Stimulated activated CD4-positive, alpha-beta T cell treated with anti-CD3 and anti-CD28 coated beads, Interleukin-1b, Interleukin-23, amount 100 ng/mL, for 1 hour (primary cell): ENCODE measurements at places on chromosomes 12 and 14.

DNA sequence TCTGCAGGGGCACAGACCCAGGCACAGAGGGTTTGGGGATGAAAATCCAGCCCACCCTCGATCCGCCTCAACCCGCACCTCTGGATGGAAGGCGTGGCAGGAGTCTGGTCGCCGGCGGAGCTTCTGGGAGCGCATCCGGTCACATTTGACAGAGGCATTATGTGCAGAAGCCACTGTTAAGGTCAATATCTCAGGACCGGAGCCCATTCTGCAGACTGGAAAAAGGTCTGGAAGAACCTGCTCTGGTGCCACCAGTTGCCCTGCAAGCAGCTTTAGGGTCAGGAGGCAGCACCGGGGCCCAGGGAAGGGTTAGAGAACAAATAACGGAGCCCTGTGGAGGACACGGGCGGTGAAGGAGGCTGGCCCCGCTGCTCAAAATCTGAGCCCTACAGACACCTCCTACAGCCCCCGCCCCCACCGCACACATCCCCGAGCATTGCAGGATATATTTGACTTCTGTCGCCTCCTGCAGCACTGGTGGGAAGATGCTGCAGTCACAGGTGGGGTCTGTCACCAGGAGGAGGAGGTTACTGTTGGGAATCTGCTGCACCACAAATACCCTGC lies 25.1 kb upstream of the LRTM2 start:
- no peak for DNase-seq

- DNase-seq, result no peak
These were observed 7.5 kb downstream of the BTG1 start for GRCh38 chr12:92138144-92138543.

DNA sequence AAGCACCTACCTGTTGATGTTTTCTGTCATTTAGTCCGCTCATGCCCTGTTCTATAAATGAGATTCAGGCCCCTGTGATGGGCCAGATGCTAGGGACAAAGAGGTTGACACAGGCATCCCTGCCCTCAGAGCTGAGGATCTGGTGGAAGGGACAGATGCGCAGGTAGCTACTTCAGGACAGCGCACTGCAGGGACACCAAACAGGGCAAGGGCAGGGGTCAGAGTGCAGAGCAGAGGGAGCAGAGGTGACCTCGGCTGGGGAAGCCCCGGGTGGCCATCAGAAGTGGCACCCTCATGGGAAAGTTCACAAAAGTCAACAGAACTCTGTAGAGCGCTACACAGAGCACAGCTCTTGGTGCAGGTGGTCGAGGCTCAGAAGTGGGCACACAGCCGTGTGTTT lies 5.6 kb upstream of the PNMA1 start:
- no peak for DNase-seq

GRCh38 chr14:91580876-91581577 lies 70.9 kb upstream of the PPP4R3A start:
- DNase-seq, result no peak

GRCh38 chr12:67758119-67758518 lies 109.6 kb downstream of the DYRK2 start:
- no peak for DNase-seq

DNA sequence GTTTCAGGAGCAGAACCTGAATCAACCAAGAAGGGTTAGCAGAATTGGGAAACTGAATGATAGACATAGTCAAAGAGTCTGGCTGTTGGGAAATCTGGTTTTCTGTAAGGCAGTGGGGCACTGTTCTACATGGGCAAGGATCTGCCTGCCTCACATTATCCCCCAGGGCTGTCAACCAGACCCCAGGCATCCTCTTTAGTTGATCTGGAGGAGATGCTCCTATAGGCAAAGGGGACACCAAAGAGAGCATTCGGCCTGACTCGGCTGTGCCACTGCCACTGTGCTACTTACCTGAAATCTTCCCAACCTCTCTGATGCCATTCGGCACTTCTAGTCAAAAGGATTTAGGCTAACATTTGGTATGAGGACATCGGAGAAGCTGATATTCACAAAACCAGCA lies 4.1 kb downstream of the ISCU start:
- DNase-seq, result no peak

DNA sequence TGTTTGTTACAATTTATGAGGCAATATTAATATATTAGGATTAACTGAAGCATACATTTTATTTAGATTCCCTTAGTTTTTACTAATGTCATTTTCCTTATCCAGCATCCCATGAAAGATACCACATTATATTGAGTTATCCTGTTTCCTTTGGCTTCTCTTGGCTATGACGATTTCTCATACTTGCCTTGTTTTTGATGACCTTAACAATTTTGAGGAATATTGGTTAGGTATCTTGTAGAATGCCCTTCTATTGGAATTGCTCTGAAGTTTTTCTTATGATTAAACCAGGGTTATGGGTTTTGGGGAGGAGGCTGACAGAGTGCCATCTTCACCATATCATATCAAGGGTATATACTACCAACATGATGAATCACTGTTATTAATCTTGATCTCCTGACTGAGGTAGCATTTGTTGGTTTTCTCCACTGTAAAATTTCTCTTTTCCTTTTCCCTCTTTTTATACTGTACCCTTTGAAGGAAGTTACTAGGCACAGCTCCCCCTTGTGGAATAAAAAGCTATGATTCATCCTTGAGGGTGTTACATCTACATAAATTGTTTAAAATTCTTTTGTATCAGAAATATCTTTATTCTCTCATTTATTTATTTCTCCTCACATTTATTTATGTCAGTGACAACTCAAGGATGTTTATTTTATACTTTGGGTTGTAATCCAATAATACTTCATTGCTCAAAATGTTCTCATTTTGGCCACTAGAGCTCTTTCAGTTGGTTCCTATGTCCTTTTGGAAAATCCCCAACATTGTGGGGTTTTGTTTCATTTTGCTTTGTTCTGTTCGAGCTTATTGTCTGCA lies 239.0 kb downstream of the SLC16A7 start:
- DNase-seq, result no peak

DNA sequence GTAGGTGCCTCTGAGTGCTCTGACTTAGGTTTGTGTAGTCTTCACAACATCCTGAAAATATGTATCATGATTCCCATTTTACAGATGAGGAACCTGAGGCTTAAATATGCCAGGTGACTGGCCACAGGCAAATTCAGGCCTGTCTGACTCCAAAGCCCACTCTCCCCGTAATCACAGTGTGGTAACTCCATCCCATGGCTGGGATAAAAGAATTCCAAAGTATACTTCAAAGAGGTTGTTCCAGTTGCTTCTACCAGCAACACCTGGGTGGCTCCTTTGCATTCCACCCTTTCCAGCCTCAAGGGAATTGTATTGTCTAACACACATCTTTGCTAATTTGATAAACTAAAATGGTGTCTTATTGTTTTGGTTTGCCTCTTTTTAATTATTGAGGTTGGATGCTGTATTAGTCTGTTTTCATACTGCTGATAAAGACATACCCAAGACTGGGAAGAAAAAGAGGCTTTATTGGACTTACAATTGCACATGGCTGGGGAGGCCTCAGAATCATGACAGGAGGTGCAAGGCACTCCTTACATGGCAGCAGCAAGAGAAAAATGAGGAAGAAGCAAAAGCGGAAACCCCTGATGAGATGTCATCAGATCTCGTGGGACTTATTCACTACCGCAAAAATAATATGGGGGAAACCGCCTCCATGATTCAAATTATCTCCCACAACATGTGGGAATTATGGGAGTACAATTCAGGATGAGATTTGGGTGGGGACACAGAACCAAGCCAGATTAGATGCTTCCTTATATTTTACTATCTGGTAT lies 9.9 kb upstream of the CHST11 start:
- DNase-seq, result no peak

GRCh38 chr12:68641138-68641537 lies 30.4 kb downstream of the RAP1B start:
- no peak for DNase-seq

DNA sequence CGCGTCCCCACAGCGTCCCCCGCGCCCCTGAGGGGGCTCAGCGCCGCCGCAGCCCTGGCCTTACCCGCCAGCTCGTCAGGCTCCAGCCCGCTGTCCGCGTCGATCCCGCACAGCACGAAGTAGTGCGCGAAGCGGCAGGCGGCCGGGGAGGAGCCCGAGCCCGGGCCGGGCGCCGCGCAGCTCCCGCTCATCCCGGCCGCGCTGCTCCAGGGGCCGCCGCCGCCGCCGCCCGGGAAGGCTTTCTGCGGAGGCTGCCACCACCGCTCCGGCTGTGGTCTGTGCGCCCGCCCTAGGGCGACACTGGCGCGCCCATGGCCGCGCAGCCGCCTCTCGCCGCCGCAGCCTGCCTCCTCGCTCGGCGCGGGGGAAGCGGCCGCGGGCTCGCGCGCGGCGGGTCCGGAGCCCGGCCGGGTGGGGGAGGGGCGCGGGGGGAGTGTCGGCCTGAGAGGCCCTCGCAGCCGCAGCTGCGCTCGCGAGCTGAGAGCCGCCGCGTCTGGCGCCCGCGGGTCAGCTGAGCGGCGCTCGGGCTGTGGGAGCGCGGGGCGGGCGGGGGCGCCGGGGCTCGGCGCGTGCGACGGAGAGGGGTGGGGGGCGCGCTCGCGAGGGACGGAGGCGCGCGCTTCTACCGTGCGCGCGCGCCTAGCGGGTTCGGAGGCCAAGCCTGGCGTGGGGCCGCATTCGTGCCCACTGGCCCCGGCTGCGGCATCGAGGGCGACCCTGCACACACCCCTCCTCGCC lies at the start of gene DENND5B:
DENND5B (minus strand) TSS at position 495 of the 738 bp plus-strand sequence; CDS start at position 191, 304 bp downstream.
- no peak for DNase-seq

- no peak for DNase-seq
These were observed 404.4 kb upstream of the PDE3A start for GRCh38 chr12:19963972-19964371.

- DNase-seq, result no peak
These were observed 59.0 kb upstream of the STXBP6 start for GRCh38 chr14:25108959-25109358.

DNA sequence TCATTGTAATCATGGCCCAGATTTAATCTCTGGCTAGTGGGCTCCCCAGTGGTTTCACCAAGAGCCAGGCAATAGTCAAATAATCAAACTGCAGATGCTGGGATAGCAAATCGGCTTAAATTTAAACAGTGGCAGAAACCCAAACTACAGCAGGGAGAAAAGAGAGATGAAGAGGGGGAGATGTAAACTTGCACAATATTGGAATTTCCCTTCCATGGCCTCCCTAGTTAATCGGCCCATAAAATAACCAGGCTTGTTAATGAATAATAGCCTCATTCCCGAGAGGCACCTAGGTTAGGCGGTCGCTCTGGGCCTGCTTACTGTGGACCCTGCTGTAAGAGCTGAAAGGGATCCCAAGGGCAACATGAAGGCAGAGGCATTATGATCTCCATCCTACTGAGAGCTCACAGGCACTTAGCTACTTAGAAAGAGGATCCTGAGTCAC lies 116.2 kb downstream of the NUAK1 start:
- DNase-seq, result no peak

- DNase-seq, result no peak
These were observed 12.3 kb upstream of the TAMALIN start for GRCh38 chr12:51994539-51994820.

DNA sequence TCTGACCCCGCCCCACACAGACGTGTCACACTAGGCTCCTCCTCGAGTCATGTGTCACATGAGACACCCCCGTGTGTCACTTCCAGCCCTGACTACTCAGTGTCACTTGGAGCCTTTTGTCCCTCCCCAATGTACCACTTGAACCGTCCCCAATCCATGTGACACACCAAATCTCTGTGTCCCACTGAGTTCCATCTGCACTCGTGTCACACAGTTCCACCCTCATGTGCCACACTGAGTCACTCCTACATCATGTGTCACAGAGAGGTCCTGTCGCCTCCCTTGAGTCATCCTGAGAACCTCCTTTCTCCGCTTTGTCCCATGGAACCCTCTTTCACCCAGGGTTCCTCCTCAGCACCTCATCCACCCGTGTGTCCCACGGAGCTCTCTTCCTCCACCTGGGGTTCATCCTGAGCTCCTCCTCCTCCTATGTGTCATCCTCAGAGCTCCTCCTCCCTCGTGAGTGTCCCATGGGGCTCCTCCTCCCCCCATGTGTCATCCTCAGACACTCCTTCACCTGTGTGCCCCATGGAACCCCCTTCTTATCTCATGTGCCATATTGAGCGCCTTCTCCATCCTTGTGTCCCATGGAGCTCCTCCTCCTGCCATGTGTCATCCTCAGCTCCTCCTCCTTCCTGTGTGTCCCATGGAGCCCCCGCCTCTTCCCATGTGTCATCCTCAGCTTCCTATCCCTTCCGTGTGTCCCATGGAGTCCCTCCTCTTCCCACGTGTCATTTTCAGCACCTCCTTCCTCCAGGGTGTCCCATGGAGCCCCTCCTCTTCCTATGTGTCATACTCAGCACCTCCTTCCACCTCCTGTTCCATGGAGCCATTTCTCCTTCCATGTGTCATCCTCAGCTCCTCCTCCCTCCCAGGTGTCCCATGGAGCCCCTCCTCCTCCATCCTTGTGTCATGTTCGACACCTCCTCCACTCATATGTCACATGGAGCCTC lies 32.0 kb downstream of the RTL1 start:
- DNase-seq, result no peak

- no peak for DNase-seq
These were observed 22.8 kb downstream of the USP44 start for GRCh38 chr12:95528431-95528830.

DNA sequence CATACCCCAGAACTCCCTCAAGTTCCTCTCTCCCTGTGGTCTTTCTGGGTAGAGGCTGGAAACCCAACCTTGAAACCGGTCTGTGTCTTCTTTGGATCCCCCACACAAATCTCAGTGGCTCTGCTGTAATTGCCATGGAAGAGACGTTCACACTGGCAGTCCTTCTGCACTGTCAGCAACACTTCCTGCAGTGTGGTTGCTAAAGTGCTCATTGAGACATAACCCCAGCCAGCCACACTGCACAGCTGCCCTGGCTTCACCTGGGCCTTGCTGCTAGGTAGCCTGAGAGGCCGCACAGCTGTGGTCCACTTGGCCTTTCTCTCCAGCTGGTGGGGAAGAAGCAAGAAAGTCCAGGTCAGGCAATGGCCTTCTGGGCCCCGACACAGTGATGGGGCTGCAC lies 2.4 kb downstream of the GZMH start:
- no peak for DNase-seq

DNA sequence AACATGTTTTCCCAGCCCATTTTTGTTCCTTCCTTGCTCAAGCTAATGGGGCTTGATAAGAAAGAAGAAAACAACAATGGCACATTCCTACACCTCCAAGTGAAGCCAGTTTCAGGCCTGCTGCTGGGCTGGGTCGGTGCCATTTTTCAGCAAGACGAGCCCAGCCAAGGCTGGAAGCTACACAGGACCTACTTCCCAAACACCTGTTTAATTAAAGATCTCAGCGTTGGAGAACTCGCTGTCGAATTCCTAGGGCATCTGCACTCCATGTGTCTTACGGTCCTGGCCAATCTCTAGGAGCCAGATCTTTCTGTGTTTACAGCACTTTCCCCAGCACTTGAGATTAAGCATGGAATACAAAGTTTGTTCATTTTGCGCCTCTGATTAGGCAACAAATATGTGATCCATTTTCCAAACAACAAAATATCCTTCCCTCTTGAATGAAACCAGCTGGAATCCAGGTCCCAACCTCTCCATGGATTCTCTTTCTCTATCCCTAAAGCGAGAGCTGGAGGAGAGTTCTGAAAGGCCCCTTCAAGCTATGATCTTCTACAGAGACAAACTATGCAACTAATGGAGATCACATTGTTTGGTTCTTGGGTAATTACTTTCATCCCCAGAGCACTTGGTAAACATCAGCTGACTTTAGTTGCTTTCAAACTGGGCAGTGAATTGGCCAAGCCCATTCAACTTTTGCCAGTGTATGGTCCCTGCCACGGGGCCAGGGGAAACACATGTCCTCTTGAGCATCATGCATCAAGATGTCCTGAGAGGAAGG lies 34.3 kb upstream of the TC2N start:
- no peak for DNase-seq

GRCh38 chr14:56040121-56040520 lies 78.1 kb upstream of the PELI2 start:
- no peak for DNase-seq

GRCh38 chr14:76056128-76056527 lies 70.6 kb downstream of the IFT43 start:
- DNase-seq, result no peak
